ENCODE measurements at places on chromosomes 4 and X. TPM values are rescaled to one million over a fixed set of nuclear protein-coding genes. Genes with fewer than 3 reads are reported as not detected.

- no peaks in the 10 kb centered on the region for H3K27me3 ChIP-seq
- no peaks in the 10 kb centered on the region for H3K4me1 ChIP-seq
- no peak overlapping the region for H3K4me3 ChIP-seq
- H3K27ac ChIP-seq: no peak overlapping the region
Measured at GRCh38 chr4:85427123-85427522, 47.8 kb upstream of the ARHGAP24 start.

- no peak overlapping the region for H3K4me3 ChIP-seq
- no peaks in the 10 kb centered on the region for H3K36me3 ChIP-seq
- no peaks in the 10 kb centered on the region for H3K4me1 ChIP-seq
- H3K27ac ChIP-seq: no peak overlapping the region
- H3K27me3 ChIP-seq: no peaks in the 10 kb centered on the region
Measured at GRCh38 chr4:26893491-26893890, 32.9 kb downstream of the STIM2 start.

DNA sequence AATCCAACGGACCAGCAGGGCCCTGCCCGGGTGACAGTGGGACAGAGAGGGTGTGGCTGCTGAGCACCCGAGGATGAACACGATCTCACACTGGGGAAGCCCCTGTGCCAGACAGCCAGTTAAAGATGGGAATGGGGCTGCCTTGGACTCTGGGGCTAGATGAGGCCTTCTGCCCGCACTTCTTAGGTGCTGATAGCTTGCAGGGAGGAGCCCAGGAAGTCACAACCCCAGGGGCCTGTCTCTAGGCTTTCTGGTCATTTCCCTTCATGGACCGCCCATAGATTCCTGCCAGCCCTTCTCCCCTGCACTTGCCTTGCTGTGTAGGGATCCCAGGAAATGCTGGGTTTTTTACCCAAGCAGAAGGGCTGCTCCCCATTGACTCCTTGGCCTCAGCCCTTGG lies 6.2 kb downstream of the ZNF275 start:
- H3K4me3 ChIP-seq: no peak overlapping the region
- no peaks in the 10 kb centered on the region for H3K36me3 ChIP-seq
- H3K27ac ChIP-seq: no peak overlapping the region
- no peaks in the 10 kb centered on the region for H3K4me1 ChIP-seq

DNA sequence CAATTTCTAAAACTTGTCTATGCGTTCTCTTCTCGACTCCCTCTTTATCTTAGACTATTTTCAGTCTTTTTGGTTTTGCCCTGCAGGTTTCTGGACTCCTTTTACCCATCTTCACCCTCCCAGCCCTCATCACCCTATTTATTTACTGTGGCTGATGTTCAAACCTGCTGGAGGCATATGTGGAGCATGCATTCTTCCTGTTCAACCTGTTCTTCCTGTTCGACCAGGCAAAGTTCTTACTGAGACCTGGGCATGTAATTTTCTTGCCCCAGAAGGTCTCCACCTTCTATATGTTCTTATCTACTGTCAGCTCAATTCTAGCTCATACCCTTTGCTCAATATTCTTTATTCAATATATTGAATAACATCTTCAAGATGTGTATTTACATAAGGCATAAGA lies 69.4 kb upstream of the AGA start:
- H3K27me3 ChIP-seq: no peaks in the 10 kb centered on the region
- DNase-seq: peak; percentile 62
- H3K36me3 ChIP-seq: no peaks in the 10 kb centered on the region
- no peak overlapping the region for H3K27ac ChIP-seq
- no peaks in the 10 kb centered on the region for H3K4me1 ChIP-seq

DNA sequence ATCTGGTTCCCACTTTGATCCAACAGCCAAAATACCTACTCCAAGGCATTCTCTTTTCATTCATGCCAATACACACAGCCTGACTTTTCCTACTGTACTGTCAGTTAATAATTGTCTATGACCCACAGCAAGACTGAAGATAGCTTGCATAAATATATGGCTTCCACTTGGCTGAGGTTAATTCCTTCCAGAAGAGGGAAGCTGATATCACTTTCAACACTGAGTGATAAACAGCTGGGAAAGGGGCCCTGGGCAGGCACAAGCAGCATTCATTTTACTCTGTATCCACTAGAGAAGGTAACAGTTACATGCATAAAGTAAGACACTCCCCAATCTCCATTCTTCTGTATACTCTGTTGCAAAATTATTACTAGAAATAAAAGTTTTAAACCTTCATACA lies 200.2 kb upstream of the UGT8 start:
- H3K27me3 ChIP-seq: no peaks in the 10 kb centered on the region
- H3K4me3 ChIP-seq: no peak overlapping the region
- H3K27ac ChIP-seq: no peak overlapping the region
- no peak for DNase-seq
- H3K36me3 ChIP-seq: no peaks in the 10 kb centered on the region

DNA sequence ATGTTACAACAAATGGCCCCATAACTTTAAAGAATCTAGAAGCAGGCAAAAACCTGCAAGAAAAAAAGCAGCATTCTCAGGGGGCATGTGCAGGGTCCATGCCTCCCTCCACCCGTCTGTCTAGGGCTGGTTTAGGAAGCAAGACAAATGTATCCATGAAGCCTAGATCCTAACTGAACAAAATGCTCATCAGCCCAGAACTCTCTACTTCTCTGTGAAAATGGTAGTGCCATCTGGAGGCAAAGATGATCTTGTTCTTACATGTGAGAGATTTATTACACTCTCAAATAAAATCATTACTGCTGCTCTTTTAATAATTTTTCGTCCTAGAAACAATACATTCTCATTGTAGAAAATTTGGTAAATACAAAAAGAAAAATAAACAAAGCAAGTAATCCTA lies 26.7 kb downstream of the NR3C2 start:
- no peak overlapping the region for H3K4me3 ChIP-seq
- no peak overlapping the region for H3K27ac ChIP-seq
- no peaks in the 10 kb centered on the region for H3K36me3 ChIP-seq
- no peaks in the 10 kb centered on the region for H3K4me1 ChIP-seq
- no peaks in the 10 kb centered on the region for H3K27me3 ChIP-seq

DNA sequence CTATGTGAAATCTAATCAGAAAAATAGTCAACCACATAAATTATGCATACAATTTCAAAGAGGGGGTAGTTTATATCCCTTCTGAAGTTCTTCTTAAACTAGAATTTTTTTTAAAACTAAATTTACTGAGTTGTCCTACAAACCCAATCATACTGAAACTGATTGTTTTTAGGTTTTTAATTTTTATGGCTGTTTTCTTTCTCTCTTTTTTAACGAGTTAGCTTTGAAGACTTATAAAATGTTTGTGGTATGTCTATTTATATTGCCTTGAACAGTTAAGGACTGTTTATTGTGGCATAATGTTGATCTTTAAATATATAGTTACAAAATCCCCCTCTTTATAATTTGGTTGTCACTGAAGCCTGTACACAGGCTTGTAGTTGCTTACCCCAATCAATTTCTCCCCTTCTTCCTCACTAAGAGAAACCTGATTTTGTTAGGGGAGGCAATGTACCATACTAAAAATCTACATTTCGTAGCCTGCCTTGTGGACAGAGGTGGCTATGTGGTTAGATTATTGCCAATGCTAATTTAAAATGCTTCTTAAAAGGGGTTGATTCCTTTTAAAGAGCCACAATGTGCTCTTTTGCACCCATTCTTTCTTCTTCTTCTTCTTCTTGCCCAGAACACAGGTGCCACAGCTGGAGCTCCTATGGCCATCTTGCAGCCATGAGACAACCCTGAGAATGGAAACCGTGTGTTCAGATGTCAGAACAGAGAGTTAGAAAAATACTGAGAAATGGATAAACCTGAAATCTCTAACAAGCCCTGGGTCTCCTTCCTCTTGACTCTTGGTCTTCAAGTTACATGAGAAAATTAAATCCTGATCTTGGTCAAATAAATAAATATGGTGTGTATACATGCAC lies 102.7 kb upstream of the ZNF827 start:
- H3K4me1 ChIP-seq: no peaks in the 10 kb centered on the region
- H3K36me3 ChIP-seq: no peaks in the 10 kb centered on the region
- H3K4me3 ChIP-seq: no peak overlapping the region
- no peak overlapping the region for H3K27ac ChIP-seq
- no peak for DNase-seq

DNA sequence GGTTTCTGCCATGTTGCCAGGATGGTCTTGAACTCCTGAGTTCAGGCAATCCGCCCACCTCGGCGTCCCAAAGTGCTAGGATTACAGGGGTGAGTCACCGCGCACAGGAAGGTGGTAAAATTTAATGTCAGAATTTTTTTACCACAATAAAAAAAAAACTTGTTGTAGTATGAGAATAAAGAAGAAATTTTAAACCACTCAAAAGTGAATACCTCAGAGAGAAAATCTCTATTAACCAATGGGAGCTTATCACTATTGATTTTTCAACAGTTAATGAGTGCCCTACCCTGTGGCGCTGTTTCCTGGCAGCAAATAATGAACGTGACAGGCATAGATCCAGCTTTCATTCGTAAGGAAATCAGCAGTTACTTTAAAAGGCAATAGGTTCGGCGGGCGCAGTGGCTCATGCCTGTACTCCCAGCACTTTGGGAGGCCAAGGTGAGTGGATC lies 32.7 kb upstream of the SLC25A4 start:
- H3K4me1 ChIP-seq: no peaks in the 10 kb centered on the region
- H3K36me3 ChIP-seq: no peaks in the 10 kb centered on the region
- no peak for DNase-seq
- no peaks in the 10 kb centered on the region for H3K27me3 ChIP-seq
- no peak overlapping the region for H3K4me3 ChIP-seq

- no peak for DNase-seq
- H3K36me3 ChIP-seq: no peaks in the 10 kb centered on the region
- H3K27me3 ChIP-seq: no peaks in the 10 kb centered on the region
- H3K27ac ChIP-seq: no peak overlapping the region
- no peaks in the 10 kb centered on the region for H3K4me1 ChIP-seq
Measured at GRCh38 chr4:157045507-157046127, 30.3 kb upstream of the GLRB start.

DNA sequence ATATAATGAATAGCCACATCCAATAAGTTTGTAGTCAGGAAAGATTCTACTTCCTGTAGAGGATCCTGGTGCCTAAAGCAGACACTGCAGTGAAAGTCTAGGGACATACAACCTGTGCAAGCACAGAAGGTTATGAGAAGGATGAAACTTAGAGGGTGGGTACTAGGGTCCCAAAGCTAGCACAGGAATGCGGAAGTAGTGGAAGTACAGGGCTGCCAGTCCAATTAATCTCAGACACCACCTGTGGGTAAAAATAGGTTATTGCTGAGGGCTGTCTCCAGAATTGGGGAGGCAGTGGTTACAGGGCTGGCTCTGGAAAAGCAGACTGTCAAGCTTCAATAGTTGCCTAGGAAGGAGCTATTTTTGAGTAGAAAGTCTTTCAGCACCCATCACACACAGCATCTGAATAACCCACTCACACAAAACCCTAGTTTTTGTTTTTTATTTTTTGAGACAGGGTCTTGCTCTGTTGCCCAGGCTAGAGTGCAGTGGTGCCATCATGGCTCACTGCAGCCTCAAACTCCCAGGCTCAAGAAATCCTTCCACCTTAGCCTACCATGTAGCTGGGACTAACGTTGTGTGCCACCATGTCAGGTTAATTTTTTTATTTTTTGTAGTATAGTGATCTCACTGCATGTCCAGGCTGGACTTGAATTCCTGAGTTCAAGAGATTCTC lies 50.8 kb upstream of the ELF2 start:
- H3K27ac ChIP-seq: no peak overlapping the region
- H3K27me3 ChIP-seq: no peaks in the 10 kb centered on the region
- H3K4me3 ChIP-seq: no peak overlapping the region
- H3K36me3 ChIP-seq: no peaks in the 10 kb centered on the region
- DNase-seq: no peak
- no peaks in the 10 kb centered on the region for H3K4me1 ChIP-seq

Gene C4orf36
- total RNA-seq: 5.7 TPM

Gene ARL9
- not detected for total RNA-seq

Gene OTUD6A
- not detected for total RNA-seq

Gene EXOC1
- total RNA-seq: 37.4 TPM

Gene RASSF6
- 11.7 TPM for total RNA-seq

Gene HS3ST1
- total RNA-seq: 3.6 TPM

Gene GIMD1
- total RNA-seq: not detected
